Frontal cortex (tissue), 4 donors: ENCODE measurements at places on chromosomes 2 and 18.

DNA sequence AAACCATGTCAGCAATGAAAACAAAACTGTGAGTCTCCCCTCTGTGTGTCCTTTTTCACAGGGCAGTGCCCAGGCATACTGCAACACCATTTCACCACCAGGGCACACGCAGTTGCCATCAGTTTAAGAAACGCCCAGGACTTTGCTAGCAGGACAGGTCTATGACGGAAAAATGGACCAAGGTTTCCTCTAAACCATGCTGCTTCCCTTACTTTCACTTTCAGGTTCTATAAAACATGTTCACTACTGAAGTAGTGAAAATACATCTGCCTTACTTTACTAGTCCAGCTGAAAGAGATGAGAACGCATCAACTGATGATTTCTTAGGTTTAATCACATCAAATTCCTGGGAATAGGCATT is 110.5 kb downstream of the TCF4 start:
- no peak for DNase-seq

- DNase-seq, result no peak
These were observed 42.3 kb downstream of the R3HDM1 start for GRCh38 chr2:135573620-135574019.

DNA sequence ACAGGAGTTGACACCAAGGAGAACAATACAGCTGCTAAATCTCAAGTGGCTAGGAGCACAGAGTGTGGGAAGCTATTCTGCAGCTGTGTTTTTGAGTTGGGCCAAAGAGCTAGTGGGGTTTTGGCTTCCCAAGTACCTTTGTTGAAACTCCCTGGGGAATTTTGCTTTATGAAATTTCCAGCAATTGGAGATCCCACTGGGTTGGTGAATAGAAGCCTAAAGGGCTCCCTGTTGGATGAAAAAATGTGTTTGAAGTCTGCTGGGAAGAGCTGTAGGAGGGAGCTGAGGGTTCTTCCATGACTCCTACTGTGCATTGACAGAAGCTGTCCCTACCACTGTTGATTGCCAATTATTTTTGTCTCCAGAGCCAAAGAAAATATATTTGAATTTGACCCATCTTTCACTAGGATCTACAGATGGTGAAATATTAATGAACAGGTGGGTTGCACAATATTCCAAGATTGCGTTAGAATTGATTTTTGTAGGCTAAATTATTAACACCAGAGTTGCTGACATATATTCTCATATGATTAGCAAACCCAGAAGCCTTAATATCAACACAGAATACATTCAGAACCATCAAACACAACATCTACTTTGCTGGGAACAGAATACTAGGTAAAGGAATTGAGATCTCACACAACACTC is 95.4 kb upstream of the CYP1B1 start:
- no peak for DNase-seq

DNA sequence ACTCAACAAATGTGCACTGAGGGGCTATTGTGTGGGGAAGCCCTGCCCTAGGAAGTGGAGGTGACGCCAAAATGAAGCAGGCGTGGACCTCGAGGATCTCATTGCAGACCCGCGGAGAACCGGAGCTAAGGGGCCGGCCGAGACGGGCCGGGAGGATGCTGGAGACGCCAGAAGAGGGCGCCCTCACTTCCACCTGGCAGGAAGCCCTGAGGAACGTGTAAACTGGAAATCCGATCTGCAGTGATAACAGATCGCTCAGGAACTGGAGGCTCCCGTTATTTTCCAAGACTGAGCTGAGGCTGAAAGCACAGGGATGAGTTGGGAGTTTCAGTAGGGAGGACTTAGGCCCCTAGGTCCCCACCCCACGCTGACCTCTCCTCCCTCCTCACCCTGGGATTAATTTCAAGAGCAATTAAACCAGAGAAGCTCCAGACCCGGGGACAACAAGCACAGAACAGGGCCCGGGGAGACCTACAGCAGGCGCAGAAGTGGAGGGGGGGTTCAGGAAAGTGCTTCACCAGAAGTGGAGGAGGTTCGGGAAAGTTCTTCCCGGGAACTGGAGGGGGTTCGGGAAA is 7.7 kb upstream of the COL6A3 start:
- DNase-seq, result peak; percentile 40

DNA sequence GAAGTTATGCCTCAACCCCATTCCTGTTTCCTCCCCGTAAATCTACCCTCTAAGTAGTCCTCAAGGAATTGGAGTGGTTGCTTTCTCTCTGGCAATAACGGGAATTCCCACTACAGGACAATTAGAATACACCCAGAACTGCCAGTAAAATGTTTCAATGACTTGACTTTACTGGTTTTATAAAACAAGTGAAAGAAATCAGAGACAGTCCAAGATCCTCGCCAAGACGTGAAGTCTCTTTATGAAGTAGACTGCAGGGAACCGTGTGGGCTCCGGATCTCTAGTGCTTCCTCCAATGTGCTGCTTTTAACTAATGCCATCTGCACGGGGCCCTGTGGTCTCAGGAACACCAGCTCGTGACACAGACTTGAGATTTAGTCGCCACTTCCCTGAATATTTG is 101.4 kb downstream of the CPO start:
- no peak for DNase-seq

DNA sequence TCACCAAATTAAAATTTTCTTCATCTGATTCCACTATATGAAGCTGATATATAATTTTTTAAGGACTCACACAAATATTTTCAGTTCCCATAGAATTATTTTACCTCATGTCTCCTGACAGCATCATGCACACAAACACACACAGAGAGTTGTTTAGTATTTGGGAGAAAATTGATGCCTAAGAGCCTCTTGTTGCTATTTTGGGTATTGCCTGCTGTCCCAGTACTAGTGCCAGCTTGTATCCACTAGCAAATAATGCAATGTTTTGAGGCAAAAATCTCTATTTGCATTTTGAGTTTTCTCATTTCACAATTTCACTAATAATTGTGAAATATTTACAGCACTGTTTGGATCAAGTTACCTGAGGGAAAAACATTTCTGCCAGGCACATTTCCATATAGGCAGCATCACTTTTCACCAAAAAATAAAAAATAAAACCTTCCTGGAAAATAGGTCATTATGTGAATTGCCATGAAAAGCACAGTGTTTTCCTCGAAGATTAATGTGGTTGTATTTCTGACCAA is 328.2 kb downstream of the KCNJ3 start:
- DNase-seq, result no peak

DNA sequence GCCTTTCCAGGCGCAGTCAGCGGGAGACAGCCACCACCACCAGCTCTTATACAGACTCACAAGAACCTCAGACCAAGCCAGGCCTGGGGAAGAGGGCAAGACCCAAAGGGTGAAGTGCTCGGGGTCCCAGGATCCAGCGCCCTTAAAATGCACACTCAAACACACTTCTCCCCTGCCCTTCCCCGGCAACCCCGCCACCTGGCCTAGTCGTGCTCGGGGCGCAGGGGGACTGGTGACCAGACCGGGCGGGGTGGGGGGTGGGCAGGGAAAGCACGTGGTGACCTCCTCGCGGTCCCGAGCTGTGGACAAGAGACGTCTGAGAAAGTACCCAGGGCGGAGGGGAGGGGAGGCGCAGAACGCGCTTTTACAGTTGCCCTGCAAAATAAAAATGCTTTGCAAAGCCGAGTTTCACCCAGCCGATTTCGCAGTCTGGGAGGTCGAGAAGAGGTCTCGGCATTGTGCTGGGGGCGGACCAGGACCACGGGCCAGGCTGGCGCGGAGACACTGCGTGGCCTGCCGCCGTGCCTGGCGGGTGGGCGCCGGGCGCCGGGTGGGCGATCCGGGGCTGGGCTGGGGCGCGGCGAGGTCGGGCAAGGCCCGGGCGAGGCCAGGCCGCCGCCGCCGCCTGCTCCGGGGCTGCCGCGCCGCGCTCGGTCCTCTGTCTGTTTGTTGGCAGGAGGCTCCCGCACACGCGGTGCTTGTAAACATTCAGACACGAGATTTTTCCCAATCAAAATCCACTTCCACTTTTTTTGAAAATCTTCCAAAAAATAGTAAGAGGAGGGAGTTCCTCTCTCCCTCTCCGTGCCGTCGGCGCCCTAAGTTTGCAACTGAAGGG is 2.0 kb downstream of the BCL11A start:
- DNase-seq, result peak; percentile 42

GRCh38 chr2:215098875-215099274 is 39.6 kb downstream of the ABCA12 start:
- DNase-seq, result no peak

GRCh38 chr2:211014376-211014775 is 458.0 kb downstream of the CPS1 start:
- DNase-seq, result no peak

DNA sequence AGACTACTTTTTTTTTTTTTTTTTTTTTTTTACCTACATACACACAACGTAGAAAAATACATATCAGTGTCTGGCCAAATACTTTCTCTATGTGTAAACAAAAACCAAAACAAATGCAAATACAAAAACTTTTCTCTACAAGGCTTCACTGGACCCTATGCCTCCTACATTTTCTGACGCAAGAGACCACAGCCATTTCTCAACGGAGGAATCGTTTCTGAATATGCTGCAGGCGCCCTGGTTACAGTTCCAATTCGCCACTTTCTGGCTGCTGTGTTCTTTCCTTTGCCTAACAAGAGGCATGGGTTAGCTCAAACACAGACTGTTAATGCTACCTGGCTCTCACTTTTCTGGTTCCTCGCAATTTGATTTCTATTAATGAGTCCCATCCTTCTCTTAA is 96.4 kb downstream of the EPB41L3 start:
- no peak for DNase-seq

DNA sequence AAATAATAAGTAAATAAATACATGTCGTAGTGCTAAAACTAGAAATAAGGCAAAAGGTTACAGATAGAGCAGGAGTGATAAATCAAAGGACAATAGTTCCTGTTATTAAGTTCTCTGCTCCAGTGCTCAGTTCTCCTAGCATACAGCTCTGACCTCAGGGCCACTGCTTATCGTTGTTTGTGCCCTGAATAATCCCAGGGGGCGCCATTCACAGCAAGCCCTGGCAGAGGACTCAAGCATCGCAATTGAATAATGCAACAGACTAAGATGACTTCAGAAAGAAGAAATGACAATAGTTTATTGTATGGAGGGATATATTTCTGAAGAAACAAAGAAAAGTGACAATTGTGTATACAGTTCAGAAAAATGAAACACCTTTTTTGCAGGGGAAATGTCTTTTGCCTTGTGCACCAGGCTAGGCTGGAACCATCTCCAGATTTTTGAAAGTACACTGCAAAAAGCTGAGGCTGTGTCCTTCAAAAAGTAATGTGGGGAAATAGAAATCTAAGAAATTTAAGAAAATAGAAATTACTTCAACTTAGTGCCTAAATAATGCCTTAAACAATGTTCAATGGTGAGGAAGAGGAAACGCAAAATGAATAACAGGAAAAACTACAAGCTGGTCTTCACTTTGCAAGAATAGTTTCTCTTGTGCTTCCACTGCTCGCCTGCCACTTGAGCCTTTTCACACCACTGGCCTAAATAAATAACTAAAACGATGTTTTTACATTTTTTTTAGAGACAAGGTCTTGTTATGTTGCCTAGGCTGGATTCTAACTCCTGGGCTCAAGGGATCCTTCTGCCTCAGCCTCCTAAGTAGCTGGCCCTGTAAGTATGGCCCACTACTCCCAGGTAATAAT is 19.0 kb upstream of the CCNYL1 start:
- no peak for DNase-seq

- no peak for DNase-seq
These were observed 84.1 kb downstream of the ALPK2 start for GRCh38 chr18:58544616-58545337.

GRCh38 chr2:207035875-207036274 is 96.6 kb downstream of the CPO start:
- DNase-seq, result no peak

- no peak for DNase-seq
These were observed 2.4 kb downstream of the GRP start for GRCh38 chr18:59222341-59222740.

GRCh38 chr2:133954636-133955035 is 299.2 kb upstream of the MGAT5 start:
- no peak for DNase-seq

- no peak for DNase-seq
These were observed 78.9 kb downstream of the GNAL start for GRCh38 chr18:11767935-11768334.

DNA sequence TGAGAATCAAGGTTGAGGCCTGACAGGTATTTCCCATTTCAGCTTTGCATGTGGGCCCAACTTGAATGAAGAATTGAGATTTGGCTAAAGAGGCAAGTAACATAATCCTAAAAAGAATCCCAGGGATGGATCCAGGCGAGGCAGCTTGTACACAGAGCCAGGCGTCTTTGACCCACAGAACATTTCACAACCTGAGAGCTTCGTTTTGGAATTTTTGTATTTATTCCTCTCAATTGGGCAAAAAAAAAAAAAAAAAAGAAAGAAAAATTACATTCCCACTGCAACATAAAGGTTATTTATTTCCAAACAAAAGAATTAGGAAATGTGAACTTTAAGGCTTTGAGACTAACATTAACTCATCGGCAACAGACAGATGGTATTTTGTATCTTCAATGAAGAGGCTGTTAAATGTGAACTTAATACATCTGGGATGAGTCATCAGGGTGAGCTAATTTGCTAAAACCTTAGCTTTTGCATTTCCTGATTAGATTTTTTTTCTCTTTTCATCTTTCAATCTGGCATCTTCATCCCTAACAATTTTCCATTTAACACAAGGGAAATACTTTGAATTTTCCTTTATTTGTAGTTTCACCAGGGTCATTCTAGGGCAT is 478.5 kb upstream of the TNP1 start:
- no peak for DNase-seq

DNA sequence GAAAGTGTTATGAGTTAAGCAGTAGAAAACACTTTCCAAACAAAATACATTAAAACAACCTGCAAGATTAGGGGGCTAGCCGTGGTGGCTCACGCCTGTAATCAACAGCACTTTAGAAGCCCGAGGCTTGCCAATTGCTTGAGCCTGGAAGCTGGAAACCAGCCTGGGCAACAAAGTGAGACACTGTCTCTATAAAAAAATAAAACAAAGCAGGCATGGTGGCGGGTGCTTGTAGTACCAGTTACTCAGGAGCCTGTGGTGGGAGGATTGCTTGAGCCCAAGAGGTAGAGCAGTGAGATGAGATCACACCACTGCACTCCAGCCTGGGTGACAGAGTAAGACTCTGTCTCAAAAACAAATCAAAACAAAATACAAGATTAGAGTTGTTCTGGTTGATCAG is 208.3 kb downstream of the ERBB4 start:
- DNase-seq, result no peak

GRCh38 chr2:60979231-60979630 is 38.3 kb upstream of the PEX13 start:
- no peak for DNase-seq
